ENCODE measurements at places on chromosomes 11 and 22.

DNA sequence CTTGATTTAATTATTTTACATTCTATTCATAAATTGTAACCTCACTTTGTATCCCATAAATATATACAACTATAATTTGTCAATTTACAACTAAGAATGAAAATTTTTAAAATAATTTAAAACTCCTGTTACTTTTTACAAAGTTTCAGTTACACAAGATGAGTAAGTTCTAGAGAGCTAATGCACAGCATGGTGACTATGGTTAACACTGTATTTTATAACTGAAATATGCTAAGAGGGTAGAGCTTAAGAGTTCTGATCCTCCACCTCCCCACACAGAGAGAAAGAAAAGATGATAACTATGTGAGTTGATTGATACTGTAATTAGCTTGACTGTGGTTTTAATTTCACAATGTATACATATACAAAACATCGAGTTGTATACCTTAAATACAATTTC, 412.5 kb upstream of the DDI1 start:
- DNase-seq: no peak

DNA sequence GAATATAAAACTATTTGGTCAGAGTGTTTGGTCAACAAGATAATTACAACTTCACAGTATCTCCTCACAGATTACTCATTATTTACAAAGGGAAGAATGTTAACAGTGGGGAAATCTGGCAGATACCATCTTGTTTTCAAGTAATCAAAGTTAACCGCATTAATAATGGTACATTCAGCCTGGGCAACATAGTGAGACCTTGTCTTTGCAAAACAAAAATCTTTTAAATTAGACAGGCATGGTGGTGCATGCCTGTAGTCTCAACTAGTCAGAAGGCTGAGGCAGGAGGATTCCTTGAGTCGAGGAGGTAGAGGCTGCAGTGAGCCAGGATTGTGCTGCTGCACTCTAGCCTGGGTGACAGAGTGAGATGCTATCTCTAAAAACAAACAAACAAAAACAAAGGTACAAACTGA, 78.5 kb downstream of the ACER3 start:
- no peak for DNase-seq

DNA sequence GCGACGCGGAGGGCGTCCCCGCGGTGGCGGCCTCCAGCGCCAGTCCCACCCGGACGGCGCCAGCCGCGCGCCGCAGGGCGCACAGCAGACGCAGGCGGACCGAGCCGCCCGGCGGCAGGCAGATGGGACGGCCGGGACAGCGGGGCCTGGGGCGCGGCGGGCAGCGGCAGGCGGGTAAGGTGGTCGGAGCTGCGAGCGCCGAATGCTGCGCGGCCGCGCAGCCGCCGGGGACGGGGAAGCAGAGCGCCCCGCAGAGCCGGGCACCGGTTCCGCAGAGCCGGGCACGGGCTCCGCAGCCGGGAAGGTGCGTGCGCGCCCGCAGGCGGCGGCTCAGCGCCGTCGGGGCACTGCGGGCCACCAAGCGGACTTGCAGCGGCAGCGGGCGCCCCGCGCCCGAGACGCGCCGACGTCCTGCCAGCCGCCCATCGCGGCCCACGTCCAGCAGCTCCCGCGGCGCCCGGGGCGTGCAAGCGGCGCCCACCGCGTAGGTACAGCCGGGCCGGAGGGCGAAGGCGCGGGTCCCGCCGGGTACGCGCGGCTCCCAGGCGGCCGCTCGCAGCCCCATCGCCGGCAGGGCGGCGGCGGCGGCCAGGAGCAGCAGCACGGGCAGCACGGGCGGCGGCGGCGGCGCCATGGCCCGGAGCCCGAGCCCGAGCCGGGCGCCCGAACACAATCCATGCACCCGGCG, 739 bp downstream of the CELSR1 start:
- DNase-seq: no peak

GRCh38 chr11:112266410-112266778, 5.7 kb upstream of the PLET1 start:
- DNase-seq: no peak

DNA sequence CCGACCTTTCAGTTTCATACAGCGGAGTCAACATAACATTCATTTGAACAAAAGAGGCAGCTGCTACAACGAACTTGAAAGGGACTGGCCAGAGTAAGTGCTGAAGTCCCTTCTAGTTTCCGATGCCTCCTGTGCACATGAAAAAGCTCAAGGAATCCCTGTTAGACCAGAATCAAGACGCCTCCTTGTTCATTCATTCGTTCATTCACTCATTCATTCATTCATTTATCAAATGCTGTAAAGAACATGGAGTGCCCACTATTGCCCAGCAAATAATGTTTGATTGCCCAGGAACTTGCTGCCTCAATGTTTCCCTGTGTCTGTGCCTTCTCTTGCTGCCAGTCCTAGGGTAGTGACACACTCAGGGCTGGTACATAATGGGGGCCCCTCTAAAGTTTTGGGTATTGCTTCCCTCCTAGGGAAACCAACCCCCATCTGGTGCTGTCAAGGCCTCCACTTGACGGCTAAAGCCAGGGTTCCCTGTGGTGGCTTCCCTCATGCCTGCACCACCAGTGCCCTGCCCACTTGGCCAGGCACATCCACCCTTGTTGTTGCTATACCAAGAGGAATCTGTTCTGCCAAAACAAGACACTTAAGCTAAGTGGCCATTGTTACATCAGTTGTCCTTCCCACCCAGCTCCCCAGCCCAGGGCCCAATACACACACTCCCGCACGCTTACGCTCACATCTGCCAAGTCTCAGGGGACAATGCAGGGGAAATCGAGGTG, 3.8 kb downstream of the TMPRSS13 start:
- no peak for DNase-seq

DNA sequence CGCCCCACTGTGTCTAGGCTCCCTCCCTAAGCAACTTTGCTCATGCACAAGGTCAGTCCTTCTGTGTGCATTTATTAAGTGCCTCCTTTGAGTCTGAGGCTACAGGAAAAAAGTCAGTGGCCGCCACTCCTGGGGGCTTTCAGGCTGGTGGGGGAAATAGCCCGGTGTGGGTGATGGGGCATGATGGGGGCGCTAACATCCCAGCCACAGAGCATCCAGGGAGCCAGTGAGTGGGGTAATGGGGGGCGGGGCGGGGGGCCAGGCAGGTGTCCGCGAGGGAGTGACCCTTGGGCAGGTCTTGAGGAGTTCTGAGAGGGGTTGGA, 9.9 kb upstream of the EHD1 start:
- DNase-seq: no peak

- no peak for DNase-seq
Observed at GRCh38 chr11:2704356-2704755, 4.6 kb upstream of the KCNQ1OT1 start.

DNA sequence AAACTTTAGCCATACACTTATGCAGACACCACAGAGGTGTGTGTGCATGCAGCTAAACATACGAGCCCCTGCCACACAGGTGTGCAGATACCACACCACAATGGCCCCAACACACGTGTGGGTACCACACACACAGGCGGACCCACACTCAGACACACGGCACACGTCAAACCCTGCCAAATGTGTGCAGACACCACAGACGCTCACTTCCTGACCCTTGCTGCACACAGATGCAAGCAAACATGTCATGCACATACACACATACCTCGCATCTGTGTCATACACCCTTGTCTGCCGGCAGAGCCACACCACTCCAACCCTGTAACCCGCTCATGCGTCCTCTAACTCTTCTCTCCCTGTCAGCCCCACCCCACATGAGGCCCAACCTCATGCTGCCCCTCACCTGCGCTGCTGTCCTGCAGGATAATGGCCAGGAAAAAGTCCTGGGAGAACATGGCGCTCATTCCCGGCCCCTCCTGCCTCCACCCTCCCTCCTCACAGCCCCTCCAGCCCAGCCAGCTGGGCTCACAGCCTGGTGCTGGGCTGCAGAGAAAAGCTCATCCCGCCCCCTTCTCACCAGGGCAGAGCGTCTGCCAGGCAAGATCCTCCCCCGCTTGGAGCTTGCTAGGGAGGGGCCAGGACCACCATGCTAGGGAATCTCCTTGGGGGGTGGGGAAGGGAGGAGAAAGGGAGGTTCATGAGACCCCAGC, 14.2 kb downstream of the SMPD1 start:
- DNase-seq: no peak

DNA sequence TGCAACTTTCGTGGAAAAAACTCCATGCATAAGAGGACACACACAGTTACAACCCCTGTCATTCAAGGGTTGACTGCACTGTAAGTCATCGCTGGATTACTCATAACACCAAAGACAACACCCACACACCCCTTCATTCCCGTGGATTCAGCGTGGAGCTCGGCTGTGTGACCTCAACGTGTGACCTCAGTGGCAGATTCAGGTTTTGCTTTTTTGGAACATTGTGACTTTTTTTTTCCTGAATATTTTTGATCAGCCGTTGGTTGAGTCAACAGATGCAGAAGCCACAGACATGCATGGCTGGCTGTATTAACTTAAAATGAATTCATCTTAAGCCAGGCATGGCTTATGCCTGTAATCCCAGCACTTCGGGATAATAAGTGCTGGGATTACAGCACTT, 19.7 kb upstream of the MUC5AC start:
- no peak for DNase-seq

DNA sequence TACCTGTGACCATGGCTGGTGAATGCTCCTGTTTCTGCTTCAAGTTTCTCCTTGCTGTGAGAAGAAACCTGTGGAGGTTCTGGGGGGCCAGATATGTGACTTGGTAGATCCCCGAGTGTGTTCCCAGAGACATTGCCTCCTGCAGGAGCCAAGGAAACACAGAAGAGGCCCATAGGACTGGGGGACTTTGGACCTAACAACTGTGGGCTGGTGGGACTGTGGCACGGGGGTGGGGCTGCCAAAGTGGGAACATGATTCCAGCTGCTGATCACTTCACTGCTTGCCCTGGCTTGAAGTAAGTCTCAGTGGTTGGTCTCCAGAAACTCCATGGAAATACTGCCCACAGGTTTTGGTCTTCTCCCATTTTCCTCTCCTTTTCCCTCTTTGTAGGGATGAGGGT, 4.1 kb upstream of the NR1H3 start:
- DNase-seq: no peak

DNA sequence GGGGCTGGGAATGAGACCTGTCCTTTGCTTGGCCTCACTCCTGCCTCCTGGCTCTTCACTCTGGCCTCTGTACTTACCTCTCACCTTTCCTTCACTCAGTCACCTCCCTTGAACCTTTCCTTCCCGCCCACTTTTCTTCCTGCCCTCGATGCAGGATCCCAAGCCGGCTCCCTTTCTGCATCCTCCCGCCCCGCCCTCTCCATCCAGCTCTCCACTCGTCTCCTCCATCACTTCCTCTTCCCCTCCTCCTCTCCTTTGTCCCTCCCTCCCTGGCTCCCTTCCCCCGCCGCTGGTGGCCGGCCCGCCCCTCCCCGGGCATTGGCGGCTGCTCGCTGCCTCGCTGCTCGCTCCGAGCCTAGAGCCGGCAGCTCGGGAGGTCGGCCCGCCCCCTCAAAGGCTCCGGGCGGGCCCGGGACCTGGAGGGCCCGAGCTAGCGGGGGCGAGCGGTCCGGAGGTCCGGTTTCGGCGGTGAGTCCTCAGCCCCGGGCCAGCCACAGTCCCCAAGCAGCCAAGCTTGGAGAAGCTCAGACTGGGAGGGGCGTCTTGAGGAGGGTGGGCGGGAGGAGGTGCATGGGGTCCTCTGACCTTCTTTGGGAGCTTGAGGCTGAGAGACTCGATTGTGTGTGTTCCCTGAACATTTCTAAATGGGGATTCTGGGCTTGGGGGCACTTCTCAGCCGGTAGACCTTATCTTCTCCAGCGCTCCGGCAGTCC, 13.8 kb downstream of the PHLDB1 start:
- DNase-seq: no peak

GRCh38 chr11:58125469-58125868, at the start of gene OR9I1:
Gene OR9I1 (minus strand): TSS chr11:58125530. CDS start chr11:58119444, 6,086 bp downstream.
- no peak for DNase-seq

- no peak for DNase-seq
Observed at GRCh38 chr11:110097459-110098012, 4.3 kb downstream of the ZC3H12C start.

GRCh38 chr11:114302663-114303062, 6.5 kb downstream of the NNMT start:
- no peak for DNase-seq

GRCh38 chr11:132907651-132908413, 624.5 kb downstream of the OPCML start:
- DNase-seq: no peak

DNA sequence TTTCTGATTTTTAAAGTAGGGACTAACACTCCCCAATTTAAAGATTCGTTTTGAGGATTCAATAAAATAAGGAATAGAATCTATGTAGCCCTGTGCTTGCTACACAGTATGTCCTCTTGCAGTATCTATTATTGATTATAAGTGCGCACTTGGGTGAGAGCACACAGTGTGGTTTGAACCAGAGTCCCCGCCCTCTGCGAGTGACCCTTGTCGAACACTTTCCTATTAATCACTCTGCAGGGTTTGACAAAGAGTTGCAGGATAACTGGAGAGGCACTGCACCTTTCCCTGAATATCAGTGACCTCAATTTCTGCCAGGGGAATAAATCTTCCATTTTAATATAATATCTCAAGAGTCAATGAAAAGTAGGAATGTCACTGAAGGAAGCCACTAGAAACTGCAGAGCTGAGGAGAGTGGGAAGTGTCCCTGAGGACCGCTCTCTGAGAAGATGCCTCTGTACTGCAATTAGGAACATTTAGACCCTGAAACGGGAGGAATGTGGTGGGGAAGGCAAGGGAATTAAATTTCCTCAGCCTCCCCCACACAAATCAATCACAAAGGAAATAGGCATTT, 182.2 kb downstream of the MAML2 start:
- no peak for DNase-seq

GRCh38 chr11:45412521-45412920, 126.4 kb upstream of the SYT13 start:
- no peak for DNase-seq

GRCh38 chr11:44078794-44079193, 12.7 kb downstream of the ACCS start:
- no peak for DNase-seq

DNA sequence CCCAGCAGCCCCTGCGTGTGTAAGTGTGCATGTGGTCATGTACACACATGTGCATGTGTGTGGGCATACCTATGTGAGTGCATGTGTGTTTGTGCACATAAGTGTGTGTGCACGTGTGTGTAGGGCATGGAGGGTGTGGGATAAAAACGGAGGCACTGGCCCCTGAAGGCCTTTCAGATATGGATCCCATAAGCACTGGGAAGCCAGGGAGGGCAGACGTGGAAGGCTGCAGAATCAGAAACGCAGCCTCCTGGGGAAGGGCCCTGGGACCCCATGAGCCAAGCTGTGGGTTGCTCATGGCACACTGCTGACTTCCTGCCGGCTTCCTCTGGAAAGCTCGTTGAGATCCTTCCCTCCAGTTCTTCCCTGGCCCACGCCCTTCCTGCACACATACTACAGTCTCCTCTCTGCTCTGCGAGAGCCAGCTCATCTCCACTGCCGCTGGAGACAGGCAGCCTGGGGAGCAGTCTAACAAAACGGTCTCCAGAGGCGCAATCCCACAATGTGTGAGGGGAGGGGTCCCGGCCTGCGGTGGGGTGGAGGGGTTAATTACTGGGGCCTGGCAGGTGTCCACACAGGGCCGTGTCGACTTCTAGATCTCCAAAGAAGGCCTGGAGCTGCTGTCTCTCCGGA, 435.2 kb upstream of the B3GAT1 start:
- no peak for DNase-seq

- no peak for DNase-seq
Observed at GRCh38 chr11:114738954-114739353, 60.6 kb downstream of the NXPE2 start.

- no peak for DNase-seq
Observed at GRCh38 chr11:2916892-2917645, 12.2 kb downstream of the PHLDA2 start.

All from stimulated activated CD4-positive, alpha-beta T cell treated with anti-CD3 and anti-CD28 coated beads, Interleukin-1b, Interleukin-23, amount 100 ng/mL, for 1 hour (primary cell).